Vagina (tissue), 2 donors: ENCODE measurements at places on chromosomes 3 and 15. TPM values are rescaled to one million over a fixed set of nuclear protein-coding genes. Genes with fewer than 3 reads are reported as not detected.
A peak's percentile ranks its signal among the peaks of the same experiment; 100 is the strongest.

CA12 gene
- total RNA-seq: 89.6 TPM

DNA sequence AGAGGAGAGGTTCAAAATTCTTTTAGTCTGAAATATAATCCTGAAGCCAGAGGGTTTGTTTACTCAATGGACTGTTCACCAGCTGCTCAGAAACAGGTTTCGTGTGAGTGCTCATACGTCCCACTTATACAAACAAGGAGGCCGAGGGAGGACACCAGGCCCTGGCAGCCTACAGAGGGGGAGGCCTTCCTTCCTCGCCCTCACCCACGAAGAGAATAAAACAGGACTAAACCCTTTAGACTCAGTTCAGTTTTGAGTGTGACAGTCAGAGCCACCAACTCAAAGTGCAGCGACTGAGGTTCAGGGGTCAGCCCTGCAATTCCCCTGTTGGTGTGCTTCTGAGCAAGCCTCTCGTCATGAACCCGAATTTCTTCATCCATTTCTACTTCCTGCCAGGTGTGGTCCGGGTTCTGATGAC is 17.3 kb downstream of the FAM174B start:
- DNase-seq: no peak

GRCh38 chr3:24810881-24811280 is 316.2 kb upstream of the THRB start:
- DNase-seq: no peak

DNA sequence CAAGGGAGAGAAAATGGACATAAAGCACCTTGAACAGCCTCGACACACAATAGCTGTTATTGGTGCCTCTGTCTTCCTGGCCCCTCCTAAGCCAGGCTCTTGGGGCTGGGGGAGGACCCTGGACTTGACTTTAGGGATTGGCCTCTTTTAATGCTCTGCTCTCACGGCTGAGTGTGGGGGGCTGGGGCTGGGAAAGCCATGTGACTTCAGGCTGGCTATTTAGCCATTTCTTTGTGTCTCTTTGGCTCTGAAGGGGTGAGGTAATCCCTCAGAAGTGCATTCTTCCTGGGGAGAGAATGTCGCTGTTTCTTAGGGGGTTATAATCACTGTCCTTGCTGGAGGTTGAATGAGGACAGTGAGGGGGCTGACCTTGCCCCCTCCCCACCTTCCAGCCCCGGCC is 26.2 kb downstream of the MAGEF1 start:
- no peak for DNase-seq

MB21D2 gene
- 5.6 TPM for total RNA-seq

DNA sequence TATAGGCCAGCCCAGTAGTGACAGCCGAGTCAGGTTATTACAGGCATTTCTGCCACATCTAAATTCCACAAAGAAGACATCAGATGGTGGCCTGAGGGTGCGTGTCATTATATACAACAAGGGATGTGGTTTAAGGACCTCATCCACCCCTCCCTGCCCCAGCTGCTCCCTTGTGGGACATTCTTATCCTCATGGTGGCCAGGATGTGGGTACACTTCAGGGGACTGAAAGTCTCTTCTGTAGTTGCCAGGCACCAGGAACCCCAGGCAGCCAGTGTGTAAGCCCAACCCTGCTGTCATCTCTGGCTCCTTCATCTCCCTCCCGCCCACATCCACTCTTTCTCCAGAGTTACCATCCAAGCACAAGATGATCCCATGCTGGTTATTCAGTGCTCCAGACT is 224.9 kb upstream of the TOPAZ1 start:
- DNase-seq: no peak

DNA sequence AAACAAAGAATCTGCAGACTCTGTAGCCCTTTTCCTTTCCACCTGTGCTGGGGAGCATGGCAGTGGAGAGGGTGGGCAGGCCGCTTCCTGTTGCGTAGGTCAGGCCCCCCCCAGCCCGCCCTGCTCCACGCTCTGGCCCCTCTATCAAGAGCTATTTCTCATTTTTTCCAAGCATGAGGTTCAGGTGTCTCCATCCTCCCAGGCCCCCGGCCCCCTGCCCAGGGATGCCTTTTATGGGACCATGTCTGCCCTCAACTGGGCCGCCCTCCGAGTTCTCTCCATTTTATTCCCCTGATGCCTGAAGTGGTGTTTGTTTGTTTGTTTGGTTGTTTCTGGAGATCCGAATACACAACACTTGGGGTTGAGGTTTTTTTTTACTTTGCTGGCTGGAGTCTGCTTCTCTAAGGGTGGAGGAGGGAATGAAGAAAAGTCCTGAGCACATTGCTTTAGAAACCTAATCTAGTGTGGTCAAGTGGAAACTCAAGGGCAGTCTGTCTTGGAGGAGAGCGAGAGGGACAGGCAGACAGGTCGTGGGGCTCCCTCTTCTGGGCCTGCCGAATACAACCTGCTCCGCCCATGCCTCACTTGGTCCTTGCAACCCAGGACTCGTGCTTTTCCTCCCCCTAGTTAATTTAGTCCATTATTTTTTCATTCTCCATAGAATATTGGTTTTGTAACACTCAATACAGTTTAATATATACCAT is 176.5 kb upstream of the LYSMD4 start:
- DNase-seq: no peak

OR5H2 gene
- total RNA-seq: not detected

DNA sequence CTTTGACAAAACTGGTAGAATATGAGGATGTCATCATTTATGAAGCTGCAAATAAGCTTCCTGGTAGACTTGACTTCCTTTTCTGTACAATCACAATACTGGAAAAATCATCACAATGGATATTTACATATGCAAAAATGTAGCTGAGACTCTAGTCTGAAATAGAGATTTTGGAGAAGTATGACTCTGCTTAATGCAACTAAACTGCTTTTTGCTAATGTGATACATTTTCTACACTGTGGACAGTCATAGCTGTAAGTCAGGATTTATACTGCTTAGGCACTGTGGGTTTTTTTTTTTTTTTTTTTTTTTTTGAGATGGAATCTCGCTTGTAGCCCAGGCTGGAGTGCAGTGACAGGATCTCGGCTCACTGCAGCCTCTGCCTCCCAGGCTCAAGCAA is 34.5 kb upstream of the ST3GAL6 start:
- no peak for DNase-seq

DNA sequence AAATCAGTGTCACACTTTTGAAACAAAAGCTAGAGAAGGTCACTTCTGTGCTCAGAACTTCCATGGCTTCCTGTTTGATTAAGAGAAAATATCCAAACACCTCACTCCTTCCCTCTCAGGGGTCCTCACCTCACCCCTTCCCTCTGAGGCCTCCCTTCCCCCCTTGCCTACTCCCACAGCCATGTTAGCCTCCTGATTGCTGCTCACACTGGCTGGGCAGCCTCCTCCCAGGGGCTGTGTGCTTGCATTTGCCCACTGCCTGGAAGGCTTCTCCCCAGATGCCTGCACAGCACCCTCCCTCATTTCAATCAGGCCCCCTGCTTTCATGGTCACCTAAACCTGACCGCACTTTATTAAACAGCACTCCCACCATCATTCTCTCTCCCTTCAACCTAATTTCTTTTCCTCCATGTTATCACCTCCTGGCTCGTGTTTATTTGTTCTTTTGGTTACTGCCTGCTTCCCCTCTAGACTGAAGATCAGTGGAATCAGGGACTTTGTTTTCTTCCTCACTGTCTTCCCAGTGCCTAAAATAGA is 10.4 kb downstream of the BOC start:
- DNase-seq: no peak

DNA sequence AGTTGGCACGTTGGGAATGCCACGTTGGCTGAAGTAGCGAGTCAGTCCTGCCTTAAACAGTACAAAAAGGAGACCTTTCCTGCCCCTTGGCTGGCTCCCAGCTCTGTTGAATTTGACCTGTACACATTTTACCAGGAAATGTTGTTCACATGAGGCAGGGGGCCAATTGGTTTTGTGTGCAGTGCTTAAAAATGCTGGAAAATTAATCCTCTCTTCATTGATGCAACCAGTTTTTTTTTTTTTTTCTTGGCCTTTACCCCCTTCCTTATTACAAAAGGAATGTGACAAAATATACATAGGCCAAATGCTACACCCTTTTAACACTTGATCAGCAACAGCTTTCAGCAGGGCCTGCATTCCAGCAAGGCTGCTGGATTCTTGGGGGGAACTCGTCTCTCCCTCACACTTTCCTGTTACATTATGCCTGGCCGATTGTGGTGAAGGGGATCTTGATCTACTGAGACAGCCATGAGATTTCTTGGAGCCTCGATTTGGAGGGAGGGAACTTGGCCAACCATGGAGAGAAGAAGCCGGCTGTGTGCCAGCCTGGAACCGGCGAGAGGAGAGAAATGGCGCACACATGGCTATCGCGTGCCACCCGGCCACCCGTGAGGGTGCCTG is 93.1 kb downstream of the DNASE1L3 start:
- no peak for DNase-seq

DLL4 gene
- 20.9 TPM for total RNA-seq

GRCh38 chr3:156601497-156601896 is 46.6 kb upstream of the SSR3 start:
- no peak for DNase-seq

MESP1 gene
- 2.7 TPM for total RNA-seq

- no peak for DNase-seq
Measured at GRCh38 chr3:16899919-16900318, 15.2 kb downstream of the PLCL2 start.

NDN gene
- total RNA-seq: 79.3 TPM

GRCh38 chr3:32423534-32423933 is 31.9 kb downstream of the CMTM7 start:
- DNase-seq: peak; percentile 28

GRCh38 chr3:13537909-13538296 is 11.0 kb upstream of the FBLN2 start:
- no peak for DNase-seq

DNA sequence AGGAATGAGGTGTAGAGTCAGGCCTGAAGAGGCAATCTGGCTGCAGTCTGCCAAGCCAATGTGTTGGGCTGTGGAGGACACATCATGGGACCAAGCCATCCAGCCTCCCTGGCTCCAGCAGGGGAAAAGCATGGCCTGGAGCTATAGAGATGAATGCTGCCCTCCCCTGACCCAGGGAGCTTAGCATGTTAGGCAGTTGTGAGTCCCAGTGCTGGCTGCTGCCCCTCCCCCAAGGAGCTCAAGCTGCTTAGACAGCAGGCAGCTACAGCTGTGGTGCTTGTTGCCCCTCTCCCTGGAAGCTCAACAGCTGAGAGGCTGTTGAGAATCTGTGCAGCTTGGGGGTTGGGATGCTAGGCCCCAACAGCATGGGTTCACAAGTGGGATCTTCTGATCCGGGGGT is 85.6 kb upstream of the DNAJC19 start:
- DNase-seq: no peak

CLPX gene
- 46.4 TPM for total RNA-seq

TICRR gene
- 5.2 TPM for total RNA-seq

DNA sequence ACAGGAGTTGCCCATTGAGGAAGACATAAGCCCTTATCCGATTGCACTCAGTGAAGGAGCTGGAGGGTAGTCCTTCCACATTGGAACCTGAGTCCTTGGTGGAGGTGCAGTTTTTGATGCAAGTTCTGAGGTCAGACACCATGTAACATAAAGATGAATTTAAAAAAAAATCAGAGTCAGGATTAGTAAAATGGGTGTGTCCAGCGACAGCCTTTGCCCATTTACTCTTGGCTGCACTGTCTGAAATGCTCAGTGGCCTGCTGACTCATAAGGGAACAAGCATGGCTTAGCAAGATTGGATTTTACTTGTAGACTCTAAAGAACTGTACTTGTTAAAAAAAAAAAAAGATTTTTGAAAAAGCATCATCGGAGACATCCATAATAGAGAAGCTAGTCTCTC is 241.1 kb upstream of the TOPAZ1 start:
- DNase-seq: no peak

WNT5A gene
- 52.3 TPM for total RNA-seq

TM4SF18 gene
- total RNA-seq: 10.1 TPM

DNA sequence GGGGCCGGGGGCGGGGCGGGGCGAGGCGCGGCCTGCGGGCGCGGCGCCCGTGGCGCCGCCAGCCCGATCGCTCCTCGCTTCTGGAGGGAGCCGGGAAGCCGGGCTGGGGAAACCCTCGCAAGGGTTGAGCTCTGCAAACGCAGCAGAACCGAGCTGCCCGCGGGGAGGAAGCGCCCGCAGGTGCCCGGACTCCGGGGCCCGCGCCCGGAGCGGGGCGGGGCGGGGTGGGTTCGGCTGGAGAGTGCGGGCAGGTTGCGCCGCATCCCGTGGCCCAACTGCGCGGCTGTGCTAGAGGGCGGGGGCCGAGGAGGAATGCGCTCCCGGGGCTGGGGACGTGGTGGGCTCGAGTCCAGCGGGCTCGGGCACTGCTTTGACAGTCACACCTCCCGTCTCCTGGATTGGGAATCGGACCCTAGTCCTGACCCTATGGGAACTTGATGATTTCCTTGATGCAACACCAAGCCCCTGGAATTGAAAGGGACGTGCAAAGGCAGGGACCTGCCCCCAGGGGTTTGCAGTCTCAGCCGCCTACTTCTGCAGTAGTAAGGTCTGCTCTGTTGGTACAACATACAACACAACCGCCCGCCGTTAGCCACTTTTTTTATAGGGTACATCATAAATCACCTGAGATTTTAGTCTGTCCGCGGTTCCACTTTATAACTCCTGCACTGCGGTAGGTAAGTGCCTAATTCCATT is 34.3 kb downstream of the ZBTB38 start:
- no peak for DNase-seq

DNA sequence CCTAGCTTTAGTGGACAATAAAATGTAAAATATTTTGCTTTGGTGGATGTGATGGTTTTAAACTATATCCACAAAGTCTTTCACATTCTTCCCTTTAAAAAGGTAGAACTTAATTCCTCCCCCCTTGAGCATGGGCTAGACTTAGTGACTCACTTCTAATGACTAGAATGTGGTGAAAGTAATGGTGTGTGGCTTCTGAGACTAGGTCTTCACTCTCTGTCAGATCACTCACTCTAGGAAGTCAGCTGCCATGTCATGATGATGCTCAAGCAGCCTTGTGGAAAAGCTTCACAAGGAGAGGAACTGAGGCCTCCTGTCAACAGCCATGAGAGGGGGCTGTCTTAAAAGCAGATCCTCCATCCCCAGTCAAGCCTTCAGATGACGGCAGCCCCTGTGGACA is 4.2 kb downstream of the LRRC2 start:
- no peak for DNase-seq

DNAH1 gene
- total RNA-seq: 12.3 TPM

DNA sequence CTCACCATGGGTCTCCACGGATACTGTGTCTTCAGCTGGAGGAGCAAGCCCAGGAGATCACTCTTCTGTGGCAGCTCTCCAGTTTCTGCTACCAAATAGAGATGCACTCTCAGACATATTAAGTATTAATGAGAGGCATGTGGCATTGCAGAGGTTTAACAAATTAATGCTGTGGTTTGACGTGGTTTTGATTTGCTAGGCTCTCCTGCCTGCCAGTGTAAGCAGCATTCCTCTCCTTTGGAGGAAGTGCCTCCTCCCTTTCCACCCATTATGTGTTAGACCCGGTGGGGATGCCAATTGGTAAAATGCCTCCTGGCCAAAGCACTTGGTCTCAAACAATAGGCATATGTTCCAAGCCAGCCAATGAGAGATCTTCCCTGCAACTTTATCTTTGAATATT is 124.8 kb downstream of the MYLK start:
- no peak for DNase-seq

GRCh38 chr3:32612547-32612946 is 41.9 kb upstream of the DYNC1LI1 start:
- no peak for DNase-seq

- DNase-seq: no peak
Measured at GRCh38 chr3:148466143-148466542, 231.6 kb upstream of the AGTR1 start.

GRCh38 chr3:134055661-134056060 is 25.9 kb upstream of the SLCO2A1 start:
- DNase-seq: no peak
